Activated CD4-positive, alpha-beta T cell treated with anti-CD3 and anti-CD28 coated beads, Interleukin-2, amount 10 ng/mL, durations not matched to agents 24 days and 14 days (primary cell): ENCODE measurements at places on chromosomes 1 and 21. TPM values are rescaled to one million over a fixed set of nuclear protein-coding genes. Genes with fewer than 3 reads are reported as not detected.

OLFM3 gene
- not detected in 2 replicates for total RNA-seq

NCF2 gene
- 5.3 and 6.2 TPM in 2 replicates for total RNA-seq

IFNAR2 gene
- total RNA-seq = 35.2 and 36.7 TPM in 2 replicates

AQP10 gene
- not detected in 2 replicates for total RNA-seq
